ENCODE measurements at places on chromosomes 12 and 14.

GRCh38 chr12:21704847-21705246 is 47.2 kb upstream of the LDHB start:
- no peak for DNase-seq

DNA sequence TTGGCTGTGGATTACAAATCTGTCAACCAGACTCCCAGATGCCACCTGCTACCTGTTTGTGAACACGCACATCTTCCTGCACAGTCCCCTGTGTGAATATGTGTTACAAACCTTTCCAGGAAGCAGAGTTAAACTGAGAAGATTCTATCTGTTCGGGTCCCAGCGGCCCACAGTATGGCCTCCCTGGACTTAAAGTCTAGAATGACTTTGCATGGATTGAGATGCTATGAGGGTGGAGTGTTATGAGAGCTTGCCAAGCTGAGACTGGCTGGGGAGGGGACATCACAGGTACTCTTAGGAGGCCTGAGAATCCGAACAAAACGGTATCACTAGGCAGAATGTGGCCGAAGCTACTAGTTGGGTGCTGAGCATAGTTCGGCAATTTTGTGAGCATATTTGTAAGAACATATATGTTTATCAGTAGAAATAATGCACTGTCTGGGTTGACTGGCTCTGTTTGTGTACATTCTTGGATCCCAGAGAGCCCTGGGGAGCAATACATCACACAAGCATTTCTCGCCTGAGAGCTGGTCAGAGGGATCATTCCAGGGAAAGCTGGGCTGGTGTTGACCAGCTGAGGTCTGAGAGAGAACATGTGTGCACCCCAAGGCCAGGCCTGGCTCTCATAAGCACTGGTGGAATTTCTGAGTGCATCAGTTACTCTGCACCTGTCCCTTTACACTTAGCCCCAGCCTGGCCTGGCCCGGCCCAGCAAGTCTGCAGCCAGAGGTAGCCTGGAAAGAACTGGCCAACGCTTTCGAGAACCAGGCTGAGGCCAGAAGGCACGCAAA is 29.8 kb upstream of the LTBP2 start:
- DNase-seq: no peak

DNA sequence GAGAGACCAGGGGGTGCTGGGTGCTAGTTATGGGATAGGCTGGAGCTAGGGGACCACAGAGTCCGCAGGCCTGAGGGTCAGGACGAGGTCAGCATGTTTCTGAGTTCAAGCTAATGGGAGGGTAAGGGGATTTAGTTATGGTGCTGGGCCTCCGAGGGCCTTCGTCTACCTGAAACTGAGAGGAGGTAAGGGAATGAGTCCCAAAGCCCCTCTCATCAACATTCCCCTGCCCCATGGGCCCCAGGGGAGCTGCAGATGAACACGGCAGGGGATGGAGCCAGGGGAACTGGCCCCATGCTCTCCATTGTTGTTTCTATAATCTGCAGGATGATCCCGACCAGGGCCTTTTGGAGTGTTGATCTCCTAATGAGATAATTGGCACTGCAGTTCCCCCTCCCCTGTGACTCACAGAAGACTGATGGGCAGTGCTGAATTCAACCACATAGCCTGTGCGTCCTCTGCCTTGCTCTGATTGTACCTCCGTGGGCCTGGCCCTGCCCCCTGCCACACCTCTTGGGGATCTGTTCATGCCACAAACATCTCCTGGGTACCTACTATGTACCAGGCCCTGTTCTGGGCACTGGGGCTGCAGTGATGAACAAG is 21.4 kb downstream of the FAIM2 start:
- DNase-seq: no peak

DNA sequence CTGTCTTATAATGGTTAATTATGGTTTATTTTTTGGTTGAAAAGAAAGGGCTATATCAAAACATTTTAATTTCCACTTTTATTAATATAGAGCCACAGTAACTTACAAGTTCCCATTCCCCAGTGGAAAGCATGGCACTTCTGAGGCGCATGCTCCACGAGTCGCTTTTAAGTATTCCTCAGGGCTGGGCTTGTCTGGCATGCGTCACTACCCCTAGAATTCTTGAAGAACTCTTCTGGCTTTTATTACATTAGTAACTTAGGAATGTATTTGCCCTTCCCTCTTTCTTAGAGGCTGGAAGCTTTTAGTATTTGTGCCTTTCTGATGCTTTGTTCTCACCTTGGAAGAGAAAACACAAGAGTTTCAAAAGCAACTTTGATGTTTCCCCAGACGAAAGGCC is 81.1 kb downstream of the ESR2 start:
- DNase-seq: no peak

DNA sequence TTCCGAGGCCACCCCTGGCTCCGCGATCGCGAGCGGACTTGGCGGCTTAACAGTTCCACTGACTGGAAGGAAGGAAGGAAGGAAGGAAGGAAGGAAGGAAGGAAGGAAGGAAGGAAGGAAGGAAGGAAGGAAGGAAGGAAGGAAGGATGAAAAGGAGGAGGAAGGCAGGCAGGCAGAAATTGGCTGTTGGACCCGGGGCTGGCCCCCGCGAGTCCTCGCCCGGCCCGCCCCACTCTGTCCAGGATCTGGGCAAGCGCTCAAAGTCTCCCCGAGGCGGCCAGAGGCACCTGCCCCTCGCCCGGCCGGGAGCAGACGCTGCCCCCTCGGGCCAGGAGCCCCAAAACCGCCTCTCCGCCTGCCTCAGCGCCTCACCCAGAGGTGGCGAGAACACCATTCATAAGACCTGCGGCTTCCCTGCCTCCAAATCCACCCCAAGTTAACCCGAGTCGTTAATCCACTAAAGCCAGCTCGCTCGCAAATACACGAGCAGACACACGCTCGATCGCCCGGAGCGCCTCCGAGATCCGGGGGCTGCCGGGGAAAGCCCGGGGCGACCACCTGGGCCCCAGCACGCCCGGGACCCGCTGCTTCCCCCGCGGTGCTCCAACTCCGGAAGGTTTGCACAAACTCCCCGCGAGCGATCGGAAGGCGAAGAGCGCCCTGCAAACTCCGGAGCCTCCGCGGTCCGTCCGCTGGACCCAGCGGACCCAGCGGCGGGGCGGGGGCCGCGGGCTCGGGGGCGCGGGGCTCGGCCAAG is 844 bp downstream of the DPF3 start:
- DNase-seq: peak; percentile 33

- DNase-seq: no peak
These were observed 167.9 kb downstream of the PHETA1 start for GRCh38 chr12:111201036-111201435.

- no peak for DNase-seq
These were observed 6.6 kb downstream of the DCAF4 start for GRCh38 chr14:72932893-72933292.

Data from H54 (cell line).